ENCODE measurements at places on chromosomes 7 and 10. TPM values are rescaled to one million over a fixed set of nuclear protein-coding genes. Genes with fewer than 3 reads are reported as not detected.

The TSPAN13 gene
- total RNA-seq = 57.0 TPM

The CFAP70 gene
- total RNA-seq = 1.3 TPM

The TLX1 gene
- not detected for total RNA-seq

The CALHM2 gene
- total RNA-seq = 1.2 TPM

The HPSE2 gene
- not detected for total RNA-seq
